Right ventricle myocardium inferior (tissue), 1 donor: ENCODE measurements at places on chromosomes 16 and 17.

- DNase-seq: no peak
These were observed 2.8 kb upstream of the PMFBP1 start for GRCh38 chr16:72174726-72175125.

DNA sequence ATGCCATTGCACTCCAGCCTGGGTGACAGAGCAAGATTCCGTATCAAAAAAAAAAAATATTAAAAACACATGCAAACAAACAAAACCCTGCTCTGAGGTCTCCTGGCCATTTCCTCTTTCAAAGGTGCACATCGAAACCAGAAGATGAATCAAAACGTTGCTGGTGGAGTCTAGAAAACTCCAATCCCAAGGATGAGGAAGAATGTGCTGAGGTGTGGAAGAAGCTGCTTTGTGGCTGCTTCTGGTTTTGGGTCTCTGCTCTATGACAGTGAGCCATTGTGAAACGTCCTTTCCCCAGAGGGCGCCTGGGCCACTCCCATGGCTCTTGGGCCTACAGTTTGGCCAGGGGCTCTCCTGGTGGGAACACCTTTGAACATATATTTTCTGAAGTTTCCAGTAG is 112.6 kb downstream of the IRF8 start:
- no peak for DNase-seq

GRCh38 chr17:13600475-13601321 is 1.0 kb downstream of the HS3ST3A1 start:
- peak; percentile 50 for DNase-seq

DNA sequence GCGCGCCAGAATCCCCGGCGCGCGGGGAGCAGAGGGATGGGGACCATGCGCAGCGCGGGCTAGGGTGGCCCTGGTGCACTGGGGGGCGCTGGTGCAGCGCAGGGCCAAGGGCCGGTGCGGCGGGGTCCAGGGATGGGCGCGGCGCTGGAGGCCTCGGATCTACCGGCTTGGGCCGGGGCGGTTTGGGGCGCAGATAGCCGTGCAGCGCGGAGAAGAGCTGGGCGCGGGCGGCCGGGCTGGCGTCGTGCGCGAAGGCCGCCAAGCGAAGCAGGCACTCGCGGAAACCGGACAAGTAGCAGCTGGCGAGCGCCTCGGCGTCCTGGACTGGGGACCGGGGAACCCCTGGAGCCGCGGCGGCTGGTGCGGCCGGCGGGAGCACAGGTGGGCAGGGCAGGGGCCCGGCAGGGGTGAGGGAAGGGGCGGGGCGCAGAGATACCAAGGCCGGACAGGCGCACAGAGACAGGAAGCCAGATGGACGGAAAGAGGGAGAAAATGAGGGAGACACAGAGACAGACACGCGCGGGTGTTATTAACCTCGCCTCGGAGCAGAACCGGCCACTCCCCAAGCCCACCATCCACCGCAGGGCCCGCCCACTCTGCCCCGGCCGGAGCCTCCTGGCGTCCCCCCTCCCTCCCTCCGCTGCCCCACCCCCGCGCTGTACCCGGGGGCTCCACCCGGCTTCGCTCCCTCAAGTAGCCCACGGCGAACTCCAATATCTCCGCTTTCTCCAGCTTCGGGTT is 2.1 kb downstream of the HES7 start:
- no peak for DNase-seq

GRCh38 chr16:86294535-86295196 is 215.7 kb upstream of the FOXF1 start:
- no peak for DNase-seq

- DNase-seq: no peak
These were observed 11.2 kb downstream of the PIEZO1 start for GRCh38 chr16:88773812-88774291.

DNA sequence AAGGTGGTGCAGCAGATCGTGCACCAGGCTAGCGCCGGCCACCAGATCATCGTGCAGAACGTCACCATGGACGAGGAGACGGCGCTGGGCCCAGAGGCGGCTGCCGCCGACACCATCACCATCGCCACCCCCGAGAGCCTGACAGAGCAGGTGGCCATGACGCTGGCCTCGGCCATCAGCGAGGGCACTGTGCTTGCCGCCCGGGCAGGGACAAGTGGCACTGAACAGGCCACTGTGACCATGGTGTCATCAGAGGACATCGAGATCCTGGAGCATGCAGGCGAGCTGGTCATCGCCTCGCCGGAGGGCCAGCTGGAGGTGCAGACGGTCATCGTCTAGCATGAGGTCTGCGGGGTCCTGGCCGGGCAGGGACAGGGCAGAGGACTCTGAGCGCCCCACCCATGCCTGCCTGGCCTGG is 1.0 kb upstream of the DNASE1L2 start:
- DNase-seq: no peak

DNA sequence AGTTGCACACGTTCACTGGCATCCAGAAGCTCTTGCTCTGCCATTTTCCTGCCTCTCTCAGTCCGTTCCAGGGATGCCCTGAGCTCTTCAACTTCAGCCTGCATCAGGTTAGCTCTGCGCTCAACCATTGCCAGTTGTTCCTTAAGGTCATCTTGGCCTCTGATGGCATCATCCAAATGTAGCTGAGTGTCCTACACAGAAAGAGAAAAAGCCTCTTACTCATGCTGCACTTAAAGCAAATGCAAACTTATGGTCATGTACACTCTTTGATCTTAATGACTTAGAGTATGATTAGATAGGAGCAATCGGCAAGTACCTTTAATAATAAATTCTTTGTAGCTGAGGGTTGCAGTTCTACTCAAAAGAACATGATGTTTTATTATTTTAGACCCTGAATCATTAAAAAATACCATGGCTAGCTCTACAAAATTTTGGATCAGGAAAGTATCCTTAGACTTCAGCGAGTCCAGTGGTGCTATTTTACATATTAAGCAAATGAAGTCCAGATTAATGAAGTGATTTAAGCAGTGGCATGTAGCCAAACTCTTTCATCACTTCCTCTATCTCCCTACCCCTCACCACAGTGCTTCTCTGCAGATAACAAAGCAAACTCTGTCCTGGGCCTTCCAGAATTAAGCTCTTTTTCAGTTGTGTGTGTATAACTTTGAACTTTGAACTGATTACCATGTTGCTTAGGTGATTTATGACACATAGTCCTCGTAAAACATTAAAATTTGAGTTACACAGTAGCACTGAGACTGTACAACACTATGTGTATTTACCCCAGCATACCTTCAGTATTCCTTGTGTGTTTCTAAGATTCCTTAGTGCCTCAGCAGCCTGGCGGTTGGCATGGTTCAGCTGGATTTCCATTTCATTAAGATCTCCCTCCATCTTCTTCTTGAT is 22.1 kb downstream of the MYH4 start:
- no peak for DNase-seq

GRCh38 chr16:68422396-68422960 is 25.8 kb downstream of the SMPD3 start:
- DNase-seq: no peak

DNA sequence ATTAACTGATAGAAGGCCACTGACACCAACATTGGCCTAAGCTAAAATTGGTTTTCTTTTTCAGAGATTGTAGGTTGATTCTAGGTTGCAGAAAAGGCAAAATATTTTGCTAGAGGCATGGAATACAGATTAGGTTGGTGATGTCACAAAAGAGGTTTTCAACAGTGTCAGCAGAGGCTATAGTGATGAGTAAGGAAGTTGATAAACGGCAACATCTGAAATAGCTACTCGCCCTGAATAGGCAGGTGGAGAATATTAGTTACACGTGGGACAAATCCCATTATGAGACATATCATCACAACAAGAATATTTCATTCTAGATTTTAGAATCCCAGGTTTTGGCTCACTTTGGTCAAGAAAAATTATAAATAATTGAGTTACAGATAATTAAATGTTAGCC is 1.5 kb upstream of the TOM1L1 start:
- DNase-seq: no peak

GRCh38 chr17:28317966-28318758 is 838 bp upstream of the TMEM97 start:
- no peak for DNase-seq

GRCh38 chr16:66278111-66278531 is 88.4 kb upstream of the CDH5 start:
- no peak for DNase-seq

GRCh38 chr17:76088041-76088867 is 9.3 kb downstream of the ZACN start:
- DNase-seq: no peak

GRCh38 chr17:7910281-7910680 is 5.8 kb downstream of the RNF227 start:
- no peak for DNase-seq

DNA sequence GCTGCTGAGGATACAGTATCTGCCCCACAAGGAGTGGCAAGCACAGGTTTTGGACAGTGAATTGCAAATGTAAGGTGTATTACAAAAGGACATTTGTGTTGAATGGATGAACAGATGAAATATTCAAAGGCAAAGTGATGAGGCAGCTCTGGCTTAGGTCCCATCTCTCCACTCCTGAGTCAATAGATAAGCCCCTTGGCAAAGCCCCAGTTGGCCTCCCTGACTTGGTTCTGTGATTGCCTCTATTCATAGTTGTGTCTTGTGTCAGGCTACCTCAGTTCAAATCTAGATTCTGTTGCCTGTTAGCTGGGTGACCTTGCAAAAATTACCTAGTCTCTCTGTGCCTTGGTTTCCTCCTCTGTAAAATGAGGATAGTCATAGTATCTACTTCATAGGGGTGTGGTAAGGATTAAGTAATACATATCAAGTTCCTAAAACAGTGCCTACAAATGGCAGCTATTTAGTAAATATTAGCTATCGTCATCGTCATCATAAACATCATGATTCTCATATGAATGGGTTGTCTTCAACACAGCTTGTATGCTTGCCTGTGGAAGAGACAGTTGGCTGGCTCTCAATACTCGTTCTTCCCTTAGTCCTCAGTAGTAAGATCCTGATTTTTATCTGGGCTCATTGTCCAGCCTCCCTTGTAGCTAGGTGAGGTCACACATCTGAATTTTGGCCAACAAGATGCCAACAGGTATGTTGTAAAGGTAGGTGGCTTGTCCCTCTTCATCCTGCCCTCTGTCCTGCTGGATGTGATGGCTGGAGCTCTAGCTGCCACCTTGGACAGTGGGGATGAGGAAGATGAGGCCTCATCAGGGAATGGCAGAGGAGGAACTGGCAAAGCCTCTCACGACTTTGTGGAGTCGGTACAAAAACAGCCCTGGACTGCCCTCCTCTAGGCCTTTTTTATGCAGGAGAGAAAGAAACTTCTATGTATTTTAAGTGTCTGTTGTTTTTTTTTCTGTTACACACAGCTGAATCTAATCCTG is 2.1 kb upstream of the MFAP4 start:
- no peak for DNase-seq

- DNase-seq: no peak
These were observed 11.1 kb downstream of the PRCD start for GRCh38 chr17:76550712-76551615.

DNA sequence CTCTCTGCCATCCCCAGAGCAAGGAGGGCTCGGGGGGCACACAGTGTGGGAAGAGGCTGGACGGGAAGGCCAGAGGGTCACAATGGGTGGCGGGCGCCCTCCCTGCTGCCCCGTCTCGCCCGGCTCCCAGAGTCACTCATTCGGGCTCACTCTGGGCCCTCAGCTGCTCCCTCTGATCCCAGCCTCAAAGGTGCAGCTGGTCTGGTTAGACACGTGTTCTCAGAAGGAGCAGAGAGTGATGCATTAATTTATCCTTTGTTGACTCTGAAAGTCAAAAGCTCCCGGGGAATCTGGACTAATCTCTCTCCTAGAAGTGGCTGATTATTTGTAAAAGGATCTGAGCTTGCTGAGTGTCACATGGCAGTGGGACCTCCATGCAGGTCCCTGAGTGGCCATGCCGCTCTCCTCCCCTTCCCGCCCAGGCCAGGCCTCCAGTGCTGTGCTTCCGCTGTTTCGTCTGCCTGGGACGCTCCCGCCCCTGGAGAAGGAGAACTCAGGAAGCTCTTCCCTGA is 87.5 kb downstream of the SEC14L1 start:
- DNase-seq: peak; percentile 20

DNA sequence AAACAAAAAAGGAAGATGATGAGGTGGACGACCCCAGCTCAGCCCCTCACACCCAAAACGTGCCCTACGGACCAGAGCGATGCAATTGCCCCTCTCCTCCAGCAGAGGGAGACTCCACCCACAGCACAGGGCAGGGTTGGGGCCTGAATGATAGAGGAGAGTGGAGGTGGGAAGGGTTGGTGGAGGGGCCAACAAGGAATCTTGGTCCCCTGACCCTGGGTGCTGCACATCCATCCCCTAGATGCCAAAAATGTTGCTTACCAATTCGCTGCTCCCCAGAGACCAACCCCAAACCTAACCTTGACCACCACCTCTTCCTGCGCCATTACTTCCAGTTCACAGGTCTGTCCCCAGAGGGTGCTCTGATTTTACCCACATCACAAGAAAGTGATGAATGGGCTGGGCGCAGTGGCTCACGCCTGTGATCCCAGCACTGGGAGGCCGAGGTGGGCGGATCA is 12.9 kb downstream of the P2RX5 start:
- DNase-seq: peak; percentile 59

DNA sequence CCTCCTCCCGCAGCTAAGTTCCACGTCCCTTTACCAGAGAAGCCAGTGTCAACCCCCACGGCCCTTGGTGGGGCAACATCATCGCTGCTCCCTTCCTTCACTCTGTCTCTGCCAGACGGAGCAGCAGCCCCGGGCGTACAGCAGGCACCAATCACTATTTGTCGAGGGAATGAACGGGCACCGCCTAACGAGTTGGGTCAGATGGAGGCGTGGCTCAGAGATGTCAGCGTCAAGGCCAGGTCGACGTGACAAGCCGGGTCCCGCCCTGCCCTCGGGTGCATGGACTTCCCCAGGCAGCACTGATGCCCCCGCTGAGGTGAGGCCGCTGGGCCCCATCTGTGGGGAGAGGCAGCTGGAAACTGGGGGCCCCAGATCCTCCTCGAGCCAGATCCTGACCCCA is 50.0 kb downstream of the CBFA2T3 start:
- DNase-seq: no peak

- DNase-seq: no peak
These were observed 102.1 kb downstream of the N4BP1 start for GRCh38 chr16:48507886-48508285.

DNA sequence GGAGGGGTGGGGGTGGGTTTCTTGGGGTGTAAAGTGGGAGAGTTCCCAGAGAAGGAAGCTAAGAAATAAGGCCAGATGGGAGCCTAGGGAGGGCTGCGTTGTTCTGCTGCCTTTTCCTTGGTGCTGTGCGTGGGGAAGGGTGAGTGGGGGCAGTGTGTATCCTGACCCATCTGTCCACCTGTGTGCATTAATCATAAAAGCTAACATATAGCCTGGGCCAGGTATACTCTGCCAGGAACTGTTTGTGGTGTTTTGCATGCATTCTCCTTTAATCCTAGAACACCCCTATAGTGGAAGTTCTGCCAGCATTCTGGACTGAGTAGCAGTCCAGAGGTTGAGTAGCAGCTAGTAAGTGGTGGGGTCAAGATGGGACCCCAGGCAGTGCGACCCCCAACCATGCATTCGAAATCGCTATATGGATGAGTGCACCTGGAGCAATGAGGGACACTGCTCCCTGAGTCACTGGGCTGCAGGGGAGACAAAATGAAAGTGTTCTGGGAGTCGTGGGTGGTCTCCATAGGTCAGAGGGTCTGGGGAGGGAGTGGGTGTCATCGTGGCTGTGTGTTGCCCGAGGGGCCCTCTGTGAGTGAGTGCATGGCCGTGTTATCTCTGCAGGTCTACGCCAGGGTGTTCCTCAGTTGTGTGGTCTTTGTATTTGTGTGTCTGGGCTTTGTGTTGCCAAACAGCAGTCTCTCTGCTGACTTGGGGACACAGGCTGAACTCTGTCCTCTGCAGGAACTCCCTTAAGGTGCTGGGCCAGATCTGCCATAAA is 1.3 kb downstream of the ERBB2 start:
- no peak for DNase-seq

GRCh38 chr17:74024871-74025531 is 178.5 kb upstream of the RPL38 start:
- DNase-seq: no peak
